ENCODE measurements at places on chromosomes 13 and 19.

DNA sequence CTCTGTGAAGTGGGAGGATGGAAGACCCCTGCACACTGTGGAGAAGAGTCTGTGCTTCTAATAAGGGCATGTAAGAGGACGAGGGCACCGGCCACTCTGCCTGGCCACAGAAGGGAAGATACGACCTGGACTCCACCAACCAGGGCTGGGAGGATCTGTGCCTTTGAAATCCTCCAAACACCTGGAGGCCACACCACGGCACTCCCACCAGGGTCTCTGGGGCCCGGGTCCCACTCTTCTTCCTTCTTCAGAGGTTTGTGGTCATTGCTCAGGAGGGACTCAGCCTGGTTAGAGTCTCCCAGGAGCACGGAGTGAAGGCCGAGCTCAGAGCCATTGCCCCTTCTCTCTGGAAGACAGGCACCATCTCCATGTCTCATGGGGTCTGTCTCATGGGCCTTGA, 42.0 kb downstream of the RAB20 start:
- DNase-seq: no peak

GRCh38 chr13:110306960-110307766, at the start of the genes COL4A1 and COL4A2:
TSS of gene COL4A1 (minus strand) at chr13:110307157. CDS start at chr13:110307027, 130 bp downstream.
TSS of gene COL4A2 (plus strand) at chr13:110307284. CDS start at chr13:110307904, 620 bp downstream.
- DNase-seq: peak; percentile 48

DNA sequence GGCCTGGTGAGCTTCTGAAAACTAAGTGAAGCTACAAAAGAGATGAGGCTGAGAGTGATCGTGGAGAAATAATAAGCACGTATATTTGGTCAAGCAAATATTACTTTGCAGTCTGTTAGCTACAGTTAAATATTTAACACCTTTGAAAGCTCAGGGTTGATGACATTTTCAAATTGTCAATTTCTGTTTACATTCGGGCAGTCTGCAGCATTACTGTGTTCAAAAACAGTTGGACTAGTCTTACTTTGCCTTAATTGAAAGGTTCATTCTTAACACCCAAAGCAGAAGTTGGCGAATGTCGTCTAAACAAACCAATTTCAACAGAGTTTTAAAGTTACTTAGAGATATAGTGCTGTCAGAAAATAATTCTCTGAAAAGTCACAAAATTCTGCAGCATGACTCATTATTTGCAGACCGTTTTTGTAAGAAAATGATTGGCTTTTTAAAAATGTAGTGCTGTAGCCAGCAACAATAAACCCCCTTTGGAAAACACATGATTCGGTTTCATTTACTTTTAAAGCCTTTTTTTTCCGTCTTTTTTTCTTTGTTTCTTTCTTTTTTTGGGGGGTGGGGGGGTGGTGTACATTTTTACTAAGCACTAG, 549.0 kb downstream of the GPC6 start:
- DNase-seq: no peak

DNA sequence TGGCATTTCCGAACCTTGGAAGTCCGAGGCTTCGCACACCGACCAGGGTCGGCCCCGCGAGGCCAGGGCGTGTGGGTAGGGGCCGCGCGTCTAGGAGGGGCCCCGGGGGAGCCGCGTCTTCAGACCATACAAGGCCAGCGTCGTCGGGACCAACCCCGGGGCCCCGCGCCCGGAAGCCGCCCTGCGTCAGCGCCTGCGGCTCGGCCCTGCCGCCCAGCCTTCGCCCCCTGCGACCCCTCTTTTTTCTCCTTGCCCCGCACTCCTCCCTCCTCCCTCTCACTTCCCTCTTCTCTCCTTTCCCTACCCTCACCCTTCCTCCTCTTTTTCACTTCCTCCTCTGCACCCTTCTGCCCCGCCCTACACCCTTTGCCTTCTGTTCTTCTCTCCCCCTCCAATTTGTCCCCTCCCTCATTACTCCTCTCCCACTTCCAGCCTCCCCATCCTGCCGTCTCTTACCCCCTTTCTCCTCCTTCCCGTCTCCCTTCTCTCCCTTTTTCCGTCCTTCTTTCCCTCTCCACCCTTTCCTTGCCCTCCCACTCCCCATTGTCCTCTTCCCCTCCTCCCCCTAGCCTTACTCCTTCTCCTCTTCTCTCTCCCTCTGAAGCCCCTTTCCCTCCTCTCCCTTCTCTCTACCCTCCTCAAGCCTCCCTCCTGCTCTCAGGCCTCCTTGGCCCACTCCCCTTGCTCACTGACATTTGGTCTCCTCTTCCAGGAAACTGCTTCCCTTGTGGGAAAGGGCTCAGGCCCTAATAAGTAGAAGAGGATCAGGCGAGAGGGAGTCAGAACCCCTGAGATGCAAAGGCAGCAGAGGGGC, 2.2 kb upstream of the PLEKHG2 start:
- no peak for DNase-seq

- DNase-seq: no peak
These were observed 774 bp downstream of the SLC25A15 start for GRCh38 chr13:40790154-40790616.

GRCh38 chr19:45349430-45349941, 8.9 kb downstream of the KLC3 start:
- no peak for DNase-seq

DNA sequence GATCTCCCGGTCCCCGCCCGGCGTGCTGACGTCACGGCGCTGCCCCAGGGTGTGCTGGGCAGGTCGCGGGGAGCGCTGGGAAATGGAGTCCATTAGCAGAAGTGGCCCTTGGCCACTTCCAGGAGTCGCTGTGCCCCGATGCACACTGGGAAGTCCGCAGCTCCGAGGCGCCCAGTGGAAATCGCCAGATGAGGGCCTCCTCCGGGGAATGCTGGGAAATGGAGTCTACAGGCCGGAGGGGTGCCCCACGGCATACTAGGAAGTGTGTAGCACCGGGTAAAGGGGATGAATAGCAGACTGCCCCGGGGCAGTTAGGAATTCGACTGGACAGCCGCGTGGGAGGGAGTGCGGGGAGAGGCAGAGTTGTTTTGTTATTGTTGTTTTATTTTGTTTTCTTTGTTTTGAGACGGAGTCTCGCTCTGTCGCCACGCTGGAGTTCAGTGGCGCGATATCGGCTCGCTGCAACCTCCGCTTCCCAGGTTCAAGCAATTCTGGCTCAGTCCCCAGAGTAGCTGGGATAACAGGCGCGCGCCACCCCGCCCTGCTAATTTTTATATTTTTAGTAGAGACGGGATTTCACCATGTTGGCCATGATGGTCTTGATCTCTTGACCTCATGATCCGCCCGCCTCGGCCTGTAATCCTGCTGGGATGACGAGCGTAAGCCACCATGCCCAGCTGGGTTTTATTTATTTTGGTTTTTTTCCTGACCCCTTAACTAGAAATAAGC, 390 bp upstream of the PPP1R12C start:
- peak; percentile 95 for DNase-seq

GRCh38 chr19:6429419-6430221, 3.9 kb downstream of the SLC25A41 start:
- DNase-seq: no peak

- DNase-seq: no peak
These were observed 76.0 kb downstream of the KCTD15 start for GRCh38 chr19:33872445-33873320.

DNA sequence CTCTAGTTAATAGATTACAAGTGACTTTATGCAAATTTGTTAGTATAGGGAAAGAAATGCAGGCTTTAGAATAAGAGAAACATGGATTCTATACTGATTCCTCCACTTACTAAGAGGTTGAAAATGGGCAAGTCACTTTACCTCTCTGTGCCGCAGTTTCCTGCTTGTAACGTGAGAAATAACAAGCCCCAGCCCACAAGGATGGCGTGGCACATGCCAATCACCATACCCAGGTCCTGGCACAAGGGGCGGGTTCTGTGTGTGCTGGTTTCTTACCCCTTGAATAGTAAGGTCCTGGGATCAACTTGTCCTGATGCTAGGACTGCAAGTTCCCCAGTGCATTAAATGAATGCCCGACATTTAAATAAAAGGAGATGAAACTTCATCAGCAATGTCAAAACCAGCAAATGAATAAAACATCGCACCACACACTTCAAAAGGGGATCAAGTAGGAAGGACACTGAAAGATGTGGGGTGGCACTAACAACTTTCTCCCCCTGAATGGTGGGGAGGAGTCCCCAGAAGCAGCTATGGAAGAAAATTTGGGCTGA, 7.9 kb upstream of the SIGLEC9 start:
- DNase-seq: no peak

DNA sequence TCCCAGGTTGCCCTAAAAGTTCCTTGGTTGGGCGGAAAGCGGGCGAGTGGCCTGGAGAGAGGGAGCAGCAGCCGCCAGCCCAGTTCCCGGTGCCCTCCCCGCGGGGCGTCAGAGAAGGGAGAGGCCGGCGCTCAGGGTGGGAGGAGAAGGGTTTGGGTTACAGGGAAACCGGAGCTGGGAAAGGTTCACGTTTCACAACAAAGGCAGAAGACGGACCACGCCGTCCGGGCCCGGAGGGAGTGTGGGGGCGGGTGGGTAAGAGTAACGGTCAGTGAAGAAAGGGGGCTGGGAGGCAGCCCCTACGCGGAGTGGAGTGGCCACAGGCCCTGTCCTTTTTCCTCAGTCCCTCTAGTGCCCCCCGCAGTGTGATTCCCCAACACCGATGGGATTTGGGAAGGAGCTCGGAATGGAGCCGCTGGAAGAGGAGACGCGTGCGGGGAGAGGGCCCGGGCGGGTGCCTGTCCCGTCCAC, 1.6 kb downstream of the SIX5 start:
- DNase-seq: peak; percentile 73

- DNase-seq: no peak
These were observed 696.9 kb upstream of the ATXN8OS start for GRCh38 chr13:69410761-69411160.

- DNase-seq: no peak
These were observed 25.6 kb upstream of the CABP5 start for GRCh38 chr19:48069435-48069834.

GRCh38 chr13:80436571-80437169, 95.7 kb upstream of the SPRY2 start:
- no peak for DNase-seq

GRCh38 chr13:42758515-42758914, 22.9 kb upstream of the FAM216B start:
- no peak for DNase-seq

- no peak for DNase-seq
These were observed 26.6 kb downstream of the COL4A1 start for GRCh38 chr13:110280231-110280813.

DNA sequence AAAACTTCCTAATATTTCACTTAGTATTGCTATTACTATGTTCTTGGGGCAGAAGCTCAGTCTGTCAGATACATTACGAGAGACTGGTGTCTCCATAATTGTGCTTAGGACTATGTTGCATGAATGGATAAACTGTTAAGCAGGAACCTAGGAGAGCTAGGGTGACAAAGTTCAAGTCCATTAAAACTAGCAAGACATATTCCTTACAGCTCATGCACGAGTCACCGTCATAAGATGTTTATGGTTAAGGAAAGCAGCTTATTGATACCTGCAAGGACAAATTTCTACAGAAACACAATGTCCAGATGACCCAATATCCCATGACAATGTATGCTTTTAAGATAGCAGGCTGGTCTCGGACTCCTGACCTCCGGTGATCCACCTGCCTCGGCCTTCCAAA, 5.7 kb upstream of the ZNF813 start:
- no peak for DNase-seq
